A673 (cell line): ENCODE measurements at places on chromosomes 2 and 18.

- DNase-seq, result no peak
These were observed 188.1 kb downstream of the ARL4C start for GRCh38 chr2:234308813-234309195.

DNA sequence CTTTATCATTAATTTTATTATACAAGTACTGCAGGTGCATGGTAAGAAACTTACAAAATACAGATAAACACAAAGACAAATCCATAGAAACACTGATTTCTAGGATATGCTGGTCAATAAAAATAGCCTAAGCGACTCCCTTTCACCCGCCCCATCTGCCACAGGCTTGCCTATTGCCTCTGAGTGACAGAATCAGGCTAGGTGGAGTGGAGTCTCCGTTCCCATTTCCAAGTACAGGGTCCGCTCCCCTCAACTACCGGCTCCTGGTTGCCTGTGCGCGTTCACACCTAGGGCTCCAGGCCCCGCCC, 201 bp upstream of the TRAPPC12 start:
- no peak for DNase-seq

- no peak for DNase-seq
These were observed 274.7 kb downstream of the RND3 start for GRCh38 chr2:150212722-150213171.

GRCh38 chr2:95271381-95271971, 2.8 kb upstream of the PROM2 start:
- no peak for DNase-seq

GRCh38 chr2:197516393-197516761, 511 bp downstream of the MOB4 start:
- DNase-seq, result peak; percentile 14
